Posterior cingulate gyrus (tissue), 11 donors: ENCODE measurements at places on chromosomes 7 and 10.
A peak's percentile ranks its signal among the peaks of the same experiment; 100 is the strongest.

- no peak for DNase-seq
Measured at GRCh38 chr7:40833191-40833887, 698.5 kb downstream of the SUGCT start.

GRCh38 chr10:113704637-113705343 is 25.1 kb downstream of the CASP7 start:
- no peak for DNase-seq

- DNase-seq = no peak
Measured at GRCh38 chr7:47570649-47571050, 11.3 kb downstream of the TNS3 start.

DNA sequence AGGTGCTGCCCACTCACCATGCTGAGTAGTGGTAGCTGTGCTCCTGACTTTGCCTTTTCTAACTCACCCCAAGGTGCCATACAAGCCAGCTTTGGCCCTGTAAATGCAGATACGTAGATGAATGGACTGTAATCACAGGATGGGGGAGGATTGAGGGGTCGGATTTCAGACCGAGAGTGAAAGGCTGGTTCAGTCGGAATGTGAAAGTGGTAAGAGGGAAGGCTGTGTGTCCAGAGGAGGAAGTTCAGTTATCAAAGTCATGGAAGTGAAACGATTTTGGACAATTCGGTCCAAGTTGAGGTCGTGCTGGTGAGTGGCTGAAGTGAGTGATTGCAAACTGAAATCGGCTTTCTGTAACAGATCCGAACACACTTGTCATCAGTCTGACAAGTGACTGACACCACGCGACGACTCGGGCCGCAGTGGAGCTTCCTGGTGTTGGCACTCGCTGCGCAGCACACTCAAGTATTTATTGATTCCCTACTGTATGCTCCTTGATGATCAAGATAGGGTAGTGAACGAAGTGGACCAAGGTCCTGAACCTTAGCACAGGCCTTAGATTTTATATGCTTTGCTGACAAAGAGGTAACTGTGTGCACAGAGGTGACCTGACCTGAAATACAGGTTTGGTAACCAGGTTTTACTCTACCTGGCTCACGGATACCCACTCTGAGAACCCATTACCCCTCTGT is 10.5 kb downstream of the ZNF282 start:
- peak; percentile 24 for DNase-seq

DNA sequence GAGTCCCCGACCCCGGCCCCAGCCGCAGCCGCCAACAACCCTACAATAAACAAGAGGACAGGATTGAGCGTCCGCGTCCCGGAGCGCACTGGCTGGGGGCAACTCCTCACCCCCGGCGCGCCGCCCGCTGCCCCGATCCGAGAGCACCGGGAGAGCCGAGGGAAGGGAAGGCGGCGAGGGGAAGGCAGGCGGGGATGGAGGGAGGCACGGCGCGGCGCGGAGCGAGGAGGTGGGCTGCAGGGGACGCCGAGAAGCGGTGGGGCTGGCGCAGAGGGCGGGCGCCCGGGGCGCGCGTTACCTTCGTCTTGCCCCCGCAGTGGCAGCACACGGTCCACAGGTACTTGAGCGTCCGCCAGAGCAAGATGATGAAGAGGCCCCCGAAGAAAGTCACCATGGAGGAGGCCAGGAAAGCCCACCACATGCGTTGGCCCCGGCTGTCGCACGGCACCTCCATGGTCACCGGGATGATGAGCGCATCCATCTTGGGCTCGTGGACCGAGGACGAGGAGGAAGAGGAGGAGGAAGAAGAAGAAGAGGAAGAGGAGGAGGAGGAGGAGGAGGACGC is 559 bp downstream of the KCNMA1 start:
- peak; percentile 72 for DNase-seq

- no peak for DNase-seq
Measured at GRCh38 chr7:1220977-1221745, 11.5 kb upstream of the UNCX start.

GRCh38 chr10:114996542-114996941 is 58.5 kb downstream of the TRUB1 start:
- no peak for DNase-seq

DNA sequence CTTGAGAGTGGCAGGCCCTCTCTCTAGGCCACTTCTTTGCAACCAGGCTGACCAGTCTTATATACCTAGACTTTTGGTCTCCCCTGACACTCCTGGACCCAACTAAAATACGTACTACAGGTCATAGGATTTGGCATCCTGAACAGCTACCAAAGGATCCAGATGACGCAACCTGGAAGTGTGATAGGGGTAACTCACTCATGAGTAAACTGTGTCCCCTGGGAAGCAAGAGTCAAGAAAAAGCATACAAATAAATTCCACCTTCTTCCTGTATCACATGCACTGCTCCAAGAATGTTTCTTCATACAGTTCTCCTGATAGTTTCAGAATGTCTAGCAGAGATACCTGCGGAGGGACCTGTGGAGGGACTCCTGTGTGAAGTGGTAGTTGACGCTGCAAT is 172.3 kb downstream of the MDFIC start:
- no peak for DNase-seq

GRCh38 chr7:140155428-140155827 is 21.4 kb downstream of the KDM7A start:
- DNase-seq = no peak

- no peak for DNase-seq
Measured at GRCh38 chr10:81008726-81009125, 471.0 kb downstream of the SH2D4B start.

- DNase-seq = no peak
Measured at GRCh38 chr7:7944619-7945282, 23.8 kb upstream of the GLCCI1 start.

- DNase-seq = no peak
Measured at GRCh38 chr7:158268816-158269535, 318.6 kb downstream of the PTPRN2 start.

DNA sequence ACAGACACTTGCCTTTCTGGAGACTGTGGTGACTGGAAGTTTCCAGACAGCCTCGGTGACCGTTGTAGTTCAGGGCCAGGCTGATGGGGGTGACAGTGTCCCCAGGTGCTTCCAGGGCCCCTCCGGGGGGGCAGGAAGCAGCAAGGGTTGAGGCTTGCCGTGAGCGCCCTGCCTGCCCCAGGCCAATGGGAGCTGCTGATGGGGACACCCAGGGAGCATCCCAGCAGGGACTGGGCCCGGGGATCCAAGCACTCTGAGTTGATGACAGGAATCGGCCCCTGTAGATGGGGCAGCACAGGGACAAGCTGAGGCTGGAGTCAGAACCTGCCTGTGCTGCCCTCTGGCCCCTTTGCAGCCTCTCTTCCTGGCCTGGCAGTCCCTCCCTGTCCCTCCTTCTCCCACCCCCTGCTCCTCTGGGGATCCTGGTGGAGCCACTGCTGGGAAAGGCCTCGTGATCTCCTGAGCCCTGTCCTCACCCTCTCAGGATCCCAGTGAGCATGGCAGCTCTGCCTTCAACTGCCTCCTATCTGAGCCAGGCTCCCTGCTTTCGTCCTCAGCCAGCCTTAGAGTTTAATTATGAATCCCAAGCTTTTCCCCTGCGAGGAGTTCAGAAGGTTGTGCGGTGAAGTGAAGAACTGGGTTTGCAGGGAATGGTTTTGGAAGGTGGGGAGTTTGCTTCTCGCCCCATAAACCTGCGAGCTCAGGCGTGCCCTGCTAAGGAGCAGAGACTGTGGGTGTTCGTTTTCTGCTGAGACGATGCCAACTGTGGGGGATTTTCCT is 84.7 kb downstream of the ADCY1 start:
- DNase-seq = no peak

- no peak for DNase-seq
Measured at GRCh38 chr7:44849885-44850544, 2.1 kb upstream of the H2AZ2 start.

GRCh38 chr7:106125417-106125816 is 13.3 kb upstream of the SYPL1 start:
- DNase-seq = no peak

DNA sequence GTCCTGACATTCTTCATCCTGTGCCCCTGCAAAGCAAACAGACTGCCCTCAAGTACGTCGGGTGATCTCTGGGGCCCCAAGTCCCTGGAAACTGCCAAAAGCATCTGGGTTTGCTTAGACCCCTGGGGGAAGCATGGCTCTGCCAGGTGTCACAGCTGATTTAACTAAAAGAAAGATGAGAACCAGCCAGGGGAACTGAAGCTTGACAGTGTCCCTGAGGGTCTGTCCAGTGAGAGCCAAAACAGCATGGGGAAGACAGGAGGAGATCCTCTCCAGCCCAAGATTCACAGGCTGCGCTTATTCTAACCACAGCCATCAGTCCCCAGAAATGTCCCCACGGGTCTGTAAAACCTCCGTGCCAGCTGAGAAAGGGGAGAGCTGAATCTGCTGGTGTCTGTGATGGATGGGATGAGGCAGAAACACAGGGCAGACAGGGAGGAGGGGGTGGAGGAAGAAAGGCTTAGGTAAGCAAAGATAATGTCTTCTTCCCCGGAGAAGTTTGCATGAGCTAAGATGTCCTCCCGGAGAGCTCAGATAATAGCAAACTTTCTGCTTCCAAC is 21.3 kb downstream of the CCDC3 start:
- DNase-seq = no peak

GRCh38 chr7:108367946-108368345 is 88.3 kb downstream of the NRCAM start:
- no peak for DNase-seq

DNA sequence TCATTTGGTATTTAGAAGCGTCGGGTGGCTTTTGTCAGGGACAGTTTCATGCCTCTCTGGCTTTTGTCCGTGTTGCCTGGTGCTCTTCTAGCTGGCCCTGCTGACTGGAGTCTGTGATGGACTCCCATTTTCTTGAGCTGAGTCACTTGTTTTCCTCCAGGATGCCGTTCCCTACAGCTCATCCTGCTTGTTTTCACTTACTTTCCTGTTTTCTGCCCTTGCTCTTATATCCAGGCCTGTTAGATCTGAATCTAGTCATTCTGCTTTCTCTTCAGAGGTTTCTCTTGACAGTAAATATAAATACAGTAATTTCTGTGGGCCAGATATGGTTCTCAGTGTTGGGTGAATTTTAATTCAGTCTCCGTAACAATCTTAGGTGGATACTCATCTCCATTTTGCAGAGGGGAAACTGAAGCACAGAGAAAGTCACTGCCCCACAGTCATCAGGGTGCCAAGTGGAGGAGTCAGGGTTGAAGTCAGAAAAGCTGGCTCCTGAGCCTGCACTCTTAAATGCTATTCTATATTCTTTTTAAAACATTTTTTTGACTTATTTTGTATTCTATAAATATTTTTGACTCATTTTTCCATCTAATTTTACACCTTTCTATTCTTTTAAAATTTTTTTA is 85.4 kb downstream of the CCNY start:
- DNase-seq = no peak

DNA sequence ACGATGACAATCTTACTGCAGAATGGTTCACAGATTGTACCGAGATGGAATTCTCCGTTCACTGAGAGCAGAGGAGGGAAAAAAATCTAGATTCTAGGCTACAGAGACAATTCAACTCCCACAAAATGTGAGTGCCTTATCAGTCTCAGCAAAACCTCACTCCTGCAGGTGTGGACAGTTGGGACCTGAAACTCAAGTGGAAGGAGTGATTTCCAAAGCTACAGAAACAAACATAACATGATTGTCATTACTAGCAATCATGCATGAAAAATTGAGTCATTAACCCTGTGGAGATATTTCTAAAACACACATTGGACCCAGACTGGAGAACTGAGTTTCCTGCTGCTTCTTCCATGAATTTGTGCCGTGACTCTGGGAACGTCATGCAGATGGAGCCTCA is 70.3 kb downstream of the CALML3 start:
- no peak for DNase-seq

DNA sequence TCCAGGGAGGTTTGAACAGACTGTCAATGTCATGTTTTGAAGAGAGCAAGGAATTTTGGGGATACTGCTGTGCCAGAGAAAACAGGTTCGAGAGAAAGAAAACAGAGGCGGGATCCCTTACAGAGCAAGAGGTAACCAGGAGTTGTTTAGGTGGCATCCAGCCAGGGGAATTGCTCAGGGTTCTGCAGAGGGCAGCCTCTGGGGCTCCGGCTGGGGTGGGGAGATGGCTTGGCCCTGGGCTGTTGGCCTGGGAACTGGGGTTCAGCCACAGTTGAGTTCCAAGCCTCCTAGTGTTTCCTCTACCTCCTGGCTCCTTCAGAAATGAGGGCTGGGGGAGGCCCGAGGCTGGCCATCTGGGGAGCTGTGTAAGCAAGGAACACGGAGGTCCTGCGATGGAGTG is 68.0 kb downstream of the CAMK1D start:
- peak; percentile 69 for DNase-seq

DNA sequence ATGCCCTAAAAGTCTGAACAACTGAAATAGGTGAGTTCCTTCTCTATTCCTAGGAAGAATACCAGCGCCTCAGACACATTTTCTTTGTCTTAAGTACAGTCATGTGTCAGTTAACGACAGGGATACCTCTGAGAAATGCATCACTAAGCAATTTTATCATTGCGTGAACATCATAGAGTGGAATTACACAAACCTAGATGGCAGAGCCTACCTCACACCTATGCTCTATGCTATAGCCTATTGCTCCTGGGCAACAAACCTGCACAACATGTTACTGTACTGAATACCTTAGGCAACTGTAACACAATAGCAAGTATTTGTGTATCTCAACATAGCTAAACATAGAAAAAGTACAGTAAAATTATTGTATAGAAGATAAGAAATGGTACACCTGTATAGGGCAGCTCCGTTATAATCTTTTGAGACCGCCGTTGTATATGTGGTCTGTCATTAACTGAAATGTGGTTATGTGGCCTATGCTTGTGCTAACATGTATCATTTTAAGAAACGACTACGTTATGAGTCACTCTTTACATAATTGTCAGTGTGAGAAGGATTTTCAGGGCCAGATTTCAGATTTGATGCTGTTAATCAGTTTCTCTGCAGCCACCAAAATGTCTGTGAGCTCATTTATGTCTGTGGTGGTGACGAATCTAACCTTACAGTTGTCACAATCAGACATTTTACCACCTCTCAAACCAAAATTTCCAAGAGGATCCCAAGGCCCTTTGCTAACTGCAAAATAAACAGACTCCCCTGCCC is 66.1 kb upstream of the STK17A start:
- DNase-seq = no peak

DNA sequence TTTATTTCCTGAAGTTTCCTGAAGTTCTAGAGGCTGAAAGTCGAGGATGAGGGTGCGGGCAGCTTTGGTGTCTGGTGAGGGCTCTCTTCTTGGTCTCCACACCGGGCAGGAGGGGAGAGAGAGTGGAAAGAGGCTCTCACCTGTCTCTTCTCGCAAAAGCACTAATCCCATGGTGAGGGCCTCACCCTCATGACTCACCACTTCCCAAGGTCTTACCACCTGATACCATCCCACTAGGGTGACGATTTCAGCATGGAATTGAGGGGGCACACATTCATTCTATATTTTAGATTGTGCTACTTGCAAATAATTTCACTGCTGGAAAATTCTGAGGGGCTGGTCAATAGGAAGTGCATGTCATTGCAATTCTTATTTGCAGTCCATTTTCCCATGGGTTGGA is 292.9 kb downstream of the DPP6 start:
- DNase-seq = no peak

- DNase-seq = no peak
Measured at GRCh38 chr10:84499846-84500245, 171.5 kb downstream of the CCSER2 start.

GRCh38 chr10:21501091-21501490 is 24.4 kb downstream of the SKIDA1 start:
- no peak for DNase-seq

GRCh38 chr7:92231-92674 is 100.1 kb upstream of the FAM20C start:
- DNase-seq = no peak
